ENCODE measurements at places on chromosomes 4 and X.

DNA sequence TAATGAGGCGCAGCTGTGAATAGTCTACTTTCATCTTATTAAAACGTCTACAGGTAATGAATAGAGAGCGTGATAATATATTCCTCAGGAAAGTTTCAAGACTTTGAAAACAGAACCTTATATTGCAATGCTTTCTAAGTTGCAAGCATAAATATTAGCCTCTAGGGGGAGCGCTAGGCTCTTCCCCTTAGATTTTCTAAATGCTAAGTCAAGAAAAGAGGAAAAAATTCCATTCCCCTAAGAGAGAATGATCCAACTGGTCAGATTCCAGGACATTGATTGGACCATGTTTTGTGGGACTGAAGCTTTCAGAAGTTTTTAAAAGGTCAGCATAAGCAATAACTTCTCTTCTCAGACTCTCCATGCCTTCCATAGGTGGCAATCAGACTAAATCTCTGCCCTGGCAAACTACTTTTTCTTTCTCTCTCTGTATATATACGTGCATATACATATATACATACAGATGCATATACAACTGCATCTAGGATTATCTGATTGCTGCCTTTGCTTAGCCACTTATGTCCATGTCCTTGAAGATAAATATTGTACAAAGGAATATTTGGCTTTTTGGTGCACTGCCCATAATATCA, 492.9 kb downstream of the INPP4B start:
- DNase-seq = peak; percentile 33

DNA sequence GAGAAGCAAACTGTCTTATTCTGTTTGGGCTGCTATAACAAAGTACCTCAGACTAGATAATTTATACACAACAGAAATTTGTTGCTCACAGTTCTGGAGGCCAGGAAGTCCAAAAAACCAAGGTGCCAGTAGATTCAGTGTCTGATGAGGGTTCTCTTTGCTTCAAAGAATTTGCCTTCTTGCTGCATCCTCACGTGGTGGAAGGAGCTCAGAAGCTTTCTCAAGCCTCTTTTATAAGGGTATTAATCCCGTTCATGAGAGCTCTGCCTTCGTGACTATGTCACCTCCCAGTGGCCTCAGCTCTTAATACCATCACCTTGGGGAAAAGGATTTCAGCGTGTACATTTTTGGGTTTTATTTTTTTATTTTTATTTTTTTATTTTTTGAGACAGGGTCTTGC, 20.1 kb downstream of the CA5B start:
- DNase-seq = peak; percentile 50

DNA sequence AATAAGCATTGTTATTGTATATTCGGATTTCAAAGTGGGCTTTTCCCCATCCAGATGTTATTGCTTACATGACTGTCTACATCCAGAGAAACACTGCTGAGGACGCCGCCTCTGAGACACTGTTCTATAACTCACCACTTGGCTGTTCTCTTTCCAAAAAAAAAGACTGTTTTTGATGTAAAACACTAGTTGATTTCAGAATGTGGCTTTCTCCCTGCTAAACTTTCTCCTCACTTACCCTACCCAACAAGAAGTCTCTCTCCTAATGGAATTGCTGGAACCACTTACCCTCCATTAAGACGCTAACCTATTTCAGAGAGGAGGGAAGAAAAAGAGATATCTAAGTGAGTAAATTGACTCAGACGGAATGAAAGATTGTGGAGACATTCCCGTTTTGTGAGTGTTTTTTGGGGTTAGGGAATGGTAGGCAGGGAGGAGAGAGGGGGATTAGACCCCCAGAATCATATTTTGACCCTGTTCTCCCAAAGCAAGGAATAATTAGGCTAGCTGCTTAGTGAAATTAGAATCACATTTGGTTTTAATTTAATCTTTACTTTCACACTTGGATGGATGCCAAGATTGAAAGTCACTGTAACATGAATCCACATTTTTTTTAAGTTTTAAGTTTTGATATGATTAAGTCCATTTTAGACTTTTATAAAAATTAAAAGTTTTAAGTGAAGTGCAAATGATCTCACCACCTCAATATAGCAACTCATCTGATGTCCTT, 174.9 kb downstream of the CHIC2 start:
- DNase-seq = no peak

GRCh38 chr4:104462641-104463040, 32.1 kb downstream of the CXXC4 start:
- no peak for DNase-seq

DNA sequence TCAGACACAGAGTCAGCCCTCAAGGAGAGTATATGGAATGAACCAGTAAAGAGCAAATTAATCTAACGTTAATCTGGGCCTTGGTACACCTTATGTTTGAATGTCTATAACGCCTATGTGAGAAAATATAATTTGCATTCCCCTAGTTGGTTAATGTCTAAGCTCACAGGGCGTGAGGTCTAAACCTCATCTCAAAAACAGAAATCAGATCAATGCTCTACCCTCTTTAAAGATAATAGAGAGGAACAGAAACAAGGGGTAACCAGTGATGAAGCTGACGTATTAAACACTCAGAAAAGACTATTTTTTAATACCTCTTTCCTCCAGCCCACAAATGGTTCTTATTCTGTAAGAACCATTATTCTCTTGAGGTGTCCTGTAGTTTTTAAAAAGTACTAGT, 369.2 kb upstream of the NOCT start:
- no peak for DNase-seq
